Activated naive CD4-positive, alpha-beta T cell (primary cell): ENCODE measurements at places on chromosomes 3 and 15.

DNA sequence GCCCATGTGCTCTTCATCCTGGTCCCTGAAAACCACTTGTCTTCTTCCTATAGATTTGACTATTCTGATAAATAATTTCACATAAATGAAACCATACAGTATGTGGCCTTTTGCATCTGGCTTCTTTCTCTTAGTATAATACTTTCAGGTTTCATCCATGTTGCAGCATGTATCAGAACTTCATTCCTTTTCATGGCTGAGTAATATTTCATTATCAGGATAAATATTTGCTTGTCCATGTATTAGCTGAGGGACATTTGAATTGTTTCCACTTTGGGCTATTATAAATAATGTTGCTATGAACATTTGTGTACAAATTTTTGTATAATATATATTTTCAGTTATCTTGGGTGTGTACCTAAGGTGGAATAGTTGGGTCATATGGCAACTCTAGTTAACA is 29.8 kb upstream of the AEN start:
- no peak for DNase-seq

DNA sequence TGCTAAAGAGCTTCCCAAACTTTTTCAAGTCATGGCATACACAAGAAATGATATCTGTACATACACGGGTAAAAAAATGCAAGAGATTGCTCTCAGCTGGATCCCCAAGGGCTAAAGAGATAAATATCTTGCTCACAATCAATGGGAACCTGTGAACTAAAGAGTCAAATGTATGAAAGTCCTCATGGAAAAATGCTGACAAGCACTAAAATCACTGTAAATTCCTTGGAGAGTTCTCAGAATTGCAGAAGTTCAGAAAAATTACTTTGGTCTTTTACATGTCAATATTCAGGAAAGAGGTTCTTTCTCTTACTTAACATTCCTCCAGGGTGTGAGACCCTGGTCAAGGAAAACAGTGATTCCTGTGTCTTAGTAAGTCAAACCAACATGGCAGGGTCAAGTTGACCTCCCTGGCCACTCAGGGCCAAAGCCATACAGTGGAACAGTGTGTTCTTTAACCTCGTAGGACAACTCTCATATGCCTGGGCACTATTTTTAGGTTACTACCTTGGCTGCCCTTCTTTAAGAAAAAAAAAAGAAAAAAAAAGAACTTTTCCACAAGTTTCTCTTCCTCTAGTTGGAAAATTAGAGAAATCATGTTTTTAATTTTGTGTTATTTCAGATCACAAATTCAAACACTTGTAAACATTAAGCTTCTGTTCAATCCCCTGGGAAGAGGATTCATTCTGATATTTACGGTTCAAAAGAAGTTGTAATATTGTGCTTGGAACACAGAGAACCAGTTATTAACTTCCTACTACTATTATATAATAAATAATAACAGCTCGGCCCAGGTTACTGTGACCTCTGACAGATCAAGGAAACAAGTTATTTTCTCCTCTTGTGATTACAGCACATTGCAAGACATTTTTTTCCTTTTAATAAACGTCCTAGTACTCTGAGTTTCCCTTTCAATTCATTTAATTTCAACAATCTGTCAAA is 12.5 kb downstream of the SSR3 start:
- DNase-seq, result no peak

DNA sequence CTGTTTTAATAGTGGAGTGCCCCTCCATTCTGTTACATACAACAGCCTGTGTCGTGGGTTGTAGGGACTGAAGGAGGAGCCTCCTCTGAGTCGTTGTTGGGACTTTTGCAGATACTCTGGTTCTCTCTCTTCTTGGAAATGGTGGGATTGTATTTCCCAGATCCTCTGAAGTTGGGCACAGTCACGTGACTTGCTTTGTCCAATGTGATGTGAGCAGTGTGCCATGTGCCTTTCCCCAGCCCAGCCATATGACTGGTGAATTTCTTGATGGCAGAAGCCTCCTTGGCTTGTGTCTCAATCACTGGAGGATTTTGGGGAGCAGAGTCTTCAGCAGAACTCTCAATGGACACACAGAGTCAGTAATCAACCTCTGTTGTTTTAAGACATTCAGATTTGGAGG is 36.2 kb downstream of the RASGRF1 start:
- no peak for DNase-seq

DNA sequence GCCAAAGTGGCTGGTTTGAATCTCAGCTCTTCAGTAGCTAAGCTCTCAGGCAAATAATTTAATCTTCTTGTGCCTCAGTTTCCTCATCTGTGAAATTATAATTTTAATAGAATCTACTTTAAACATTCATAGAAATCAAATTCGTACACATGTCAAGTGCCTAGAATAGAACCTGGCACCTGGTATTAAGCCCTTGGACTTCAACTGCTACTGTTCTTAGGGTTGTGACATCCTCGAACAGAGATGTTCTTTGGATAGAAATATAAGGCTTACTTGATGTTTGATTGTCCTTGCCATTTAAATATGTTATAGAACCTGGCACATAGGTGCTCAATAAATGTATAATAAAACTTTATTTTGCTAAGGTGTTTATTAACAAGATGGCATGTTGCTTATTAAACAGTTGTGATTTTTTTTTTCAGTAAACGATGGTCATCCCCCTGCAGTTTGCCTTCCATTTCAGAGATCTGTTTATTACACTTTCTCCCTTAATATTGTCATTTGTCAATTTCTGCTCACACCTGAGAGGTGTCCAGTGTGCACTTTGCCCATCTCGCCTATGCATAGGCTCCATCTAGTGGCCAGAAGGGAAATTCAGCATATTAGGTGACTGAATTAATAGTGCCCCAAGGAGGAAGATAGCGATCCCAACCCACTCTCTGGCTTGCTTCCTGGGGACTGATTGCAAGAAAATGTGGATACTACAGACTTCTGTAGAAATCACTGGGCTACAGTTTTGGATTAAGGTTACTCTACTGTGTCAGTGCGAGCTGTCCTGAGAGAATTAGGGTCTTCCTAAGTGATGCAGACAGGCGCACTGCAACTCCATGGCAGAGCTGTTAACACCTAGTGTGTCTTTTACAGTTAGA is 10.7 kb downstream of the IGF1R start:
- DNase-seq, result no peak

DNA sequence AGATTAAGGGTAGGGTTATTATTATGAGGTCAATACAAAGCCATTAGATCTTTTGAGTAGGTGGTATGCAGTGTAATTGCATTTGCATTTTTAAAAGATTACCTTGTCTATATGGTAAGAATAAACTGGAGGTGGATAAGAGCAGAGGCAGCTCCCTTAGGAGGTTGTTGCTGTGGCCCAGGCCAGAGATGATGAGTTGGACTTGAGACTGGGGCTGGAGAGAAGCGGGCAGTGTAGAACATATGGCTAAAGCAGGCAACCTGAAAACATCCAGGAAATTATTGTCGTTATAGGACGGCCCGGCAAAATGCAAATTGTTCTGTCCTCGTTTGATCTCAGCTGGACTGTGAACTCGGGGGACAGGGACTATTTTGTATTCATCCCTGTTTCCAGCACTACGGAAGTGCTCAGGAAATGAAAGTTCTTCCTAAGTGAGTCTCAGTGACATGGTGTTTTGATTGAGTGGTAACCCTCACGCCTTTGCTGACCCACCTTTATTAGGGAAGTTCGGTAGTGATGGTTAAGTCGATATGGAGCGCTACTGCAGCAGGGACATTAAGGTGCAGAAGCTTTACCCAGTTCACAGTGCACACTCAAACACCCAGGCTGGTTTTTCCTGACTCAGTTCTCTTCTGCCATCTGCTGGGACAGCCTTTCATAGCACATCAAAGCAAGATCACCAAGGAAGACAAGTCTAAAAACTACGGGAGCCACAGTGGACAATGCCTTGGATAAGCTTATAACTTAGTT is 27.2 kb upstream of the VPS33B start:
- DNase-seq, result no peak

DNA sequence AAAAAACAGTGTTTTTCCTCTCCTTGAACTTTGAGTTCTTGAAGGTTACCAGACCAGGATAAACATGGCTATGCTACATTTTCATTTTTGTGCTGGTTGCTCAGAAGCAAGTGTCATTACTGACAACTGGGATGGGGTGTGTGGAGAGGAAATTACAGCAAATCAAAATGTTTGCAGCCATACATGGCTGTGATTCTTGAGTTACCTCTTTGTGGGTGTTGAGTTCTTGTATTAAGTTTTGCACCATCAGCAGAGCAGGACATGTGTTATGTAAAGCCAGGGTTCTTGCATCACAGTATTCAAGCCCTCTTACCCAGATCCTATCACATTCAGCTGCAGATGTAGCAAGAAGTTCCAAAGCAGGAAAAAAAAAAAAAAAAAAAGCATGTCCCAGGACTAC is 53.9 kb upstream of the ATOSA start:
- DNase-seq, result no peak

GRCh38 chr3:3053974-3054373 is 56.2 kb downstream of the IL5RA start:
- no peak for DNase-seq

GRCh38 chr15:48406911-48407310 is 75.7 kb downstream of the DUT start:
- DNase-seq, result no peak

- no peak for DNase-seq
Observed at GRCh38 chr3:107882881-107883280, 207.9 kb downstream of the CD47 start.

- no peak for DNase-seq
Observed at GRCh38 chr3:129005526-129006303, 4.6 kb downstream of the EFCC1 start.

- no peak for DNase-seq
Observed at GRCh38 chr15:25643120-25643519, 204.3 kb upstream of the UBE3A start.

DNA sequence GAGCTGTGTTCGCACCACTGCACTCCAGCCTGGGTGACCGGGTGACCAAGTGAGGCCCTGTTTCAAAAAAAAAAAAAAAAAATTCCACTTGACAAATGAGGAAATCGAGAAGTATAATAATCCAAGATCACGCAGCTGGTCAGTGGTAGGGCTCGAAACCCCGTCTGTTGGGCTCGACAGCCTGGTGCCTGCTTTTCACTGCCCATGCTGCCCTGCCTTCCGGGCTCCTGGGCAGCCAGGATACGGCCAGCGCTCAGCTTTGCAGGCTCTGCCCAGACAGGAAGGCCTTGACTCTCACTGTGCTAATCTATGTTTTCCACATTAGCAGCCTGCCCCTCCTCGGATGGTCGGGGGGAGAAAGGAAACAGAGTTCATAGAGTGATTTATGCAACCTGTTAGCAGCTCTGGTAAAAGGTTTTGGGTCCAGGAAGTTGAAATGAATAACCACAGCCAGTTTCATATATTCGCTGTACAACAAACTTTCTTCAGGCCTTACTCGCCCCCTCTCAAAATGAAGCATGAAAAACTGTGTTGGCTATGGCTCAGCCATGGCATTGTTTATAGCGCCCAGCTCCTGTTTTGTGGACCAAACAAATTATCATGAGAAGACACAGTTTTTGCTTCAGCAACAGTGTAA is 108.8 kb downstream of the XXYLT1 start:
- no peak for DNase-seq

DNA sequence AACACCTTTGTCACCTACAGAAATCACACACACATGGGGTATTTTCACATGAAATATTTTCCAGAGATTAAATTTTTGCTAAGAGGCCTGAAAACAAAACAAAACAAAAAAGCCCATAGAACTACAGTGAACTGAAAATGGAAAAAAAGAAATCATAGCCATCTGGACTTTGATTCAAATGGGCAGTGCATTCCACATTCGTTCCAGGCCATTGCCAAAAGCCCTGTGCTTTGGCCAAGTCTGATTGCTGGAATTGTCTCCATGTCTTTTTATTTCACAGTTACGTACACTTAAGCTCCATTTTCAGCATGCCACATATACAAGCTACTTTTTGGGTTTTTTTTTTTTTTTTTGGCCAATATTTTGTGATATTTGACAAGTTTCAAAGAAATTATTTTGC is 47.1 kb downstream of the TFG start:
- no peak for DNase-seq

GRCh38 chr15:75989045-75989444 is 23.2 kb downstream of the NRG4 start:
- DNase-seq, result no peak

DNA sequence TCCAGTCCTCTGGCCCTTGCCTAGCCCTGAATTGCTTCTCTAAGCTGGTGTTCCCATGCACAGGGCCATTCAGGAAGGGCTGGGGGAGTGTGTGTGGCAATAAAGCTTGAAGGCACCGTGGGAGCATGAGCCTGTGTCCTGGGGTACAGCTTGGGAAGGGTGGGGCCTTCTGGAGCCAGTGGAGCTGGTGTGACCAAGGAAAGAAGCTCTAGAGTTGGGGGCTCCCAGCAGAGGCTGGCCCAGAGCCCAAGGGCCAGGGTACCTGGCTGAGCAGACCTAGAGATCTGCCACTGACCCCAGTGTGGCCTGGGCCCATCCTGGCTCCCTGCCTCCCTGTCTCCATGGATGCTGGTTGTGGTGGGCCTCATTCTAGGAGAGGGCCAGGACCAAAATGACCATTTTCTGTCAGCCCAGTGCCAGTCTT is 8.1 kb downstream of the ABTB1 start:
- DNase-seq, result no peak

DNA sequence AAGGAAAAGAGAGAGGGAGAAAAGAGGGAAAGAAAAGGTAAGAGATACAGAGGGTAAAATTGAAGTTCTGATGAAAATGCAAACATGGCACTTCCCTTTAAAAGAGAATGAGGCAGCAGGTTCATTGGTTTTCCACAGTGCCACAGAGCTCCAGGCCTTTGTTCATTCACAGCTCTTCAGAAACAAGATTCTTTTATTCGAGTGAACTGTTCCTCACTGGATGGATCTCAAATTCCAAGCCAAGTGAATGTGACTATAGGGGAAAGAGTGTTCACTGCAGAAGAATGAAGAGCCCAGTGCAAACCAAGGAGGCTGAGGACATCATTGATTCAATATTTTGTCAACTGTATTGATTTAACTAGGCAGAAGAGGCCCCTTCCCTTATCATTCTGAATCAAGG is 280.3 kb upstream of the PROK2 start:
- no peak for DNase-seq

GRCh38 chr3:150635526-150635925 is 32.4 kb downstream of the SELENOT start:
- no peak for DNase-seq

- DNase-seq, result no peak
Observed at GRCh38 chr3:130729154-130729553, 17.5 kb downstream of the PIK3R4 start.

GRCh38 chr3:177760803-177761202 is 563.5 kb upstream of the TBL1XR1 start:
- DNase-seq, result no peak

DNA sequence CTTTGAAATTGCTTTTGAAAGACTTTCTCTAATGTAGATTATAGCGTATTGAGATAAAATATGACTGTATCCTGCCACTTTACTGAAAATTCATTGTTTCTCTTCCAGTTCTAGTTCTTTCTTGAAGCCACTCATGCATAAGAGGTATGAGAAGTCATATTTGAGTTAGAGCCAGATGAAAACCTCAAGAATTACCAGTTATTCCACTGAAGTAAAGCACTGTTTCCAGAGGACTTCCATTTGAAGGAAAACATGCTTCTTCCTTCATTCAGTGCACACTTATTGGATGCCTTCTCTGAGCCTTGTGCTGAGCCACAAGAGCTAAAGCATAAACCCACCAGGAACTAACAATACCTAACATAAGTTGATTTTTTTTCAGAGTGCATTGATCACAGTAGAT is 513.4 kb downstream of the ZNF385D start:
- DNase-seq, result no peak

GRCh38 chr3:148718982-148719862 is 21.5 kb downstream of the AGTR1 start:
- no peak for DNase-seq
